CD4-positive, alpha-beta memory T cell (primary cell): ENCODE measurements at places on chromosomes 3 and 15. TPM values are rescaled to one million over a fixed set of nuclear protein-coding genes. Genes with fewer than 3 reads are reported as not detected.

GRCh38 chr15:91227766-91228165 is 127.7 kb downstream of the SV2B start:
- H3K4me1 ChIP-seq, result no peaks in the 10 kb centered on the region
- DNase-seq, result no peak
- no peaks in the 10 kb centered on the region for H3K36me3 ChIP-seq
- no peak overlapping the region for H3K27ac ChIP-seq

Gene PARP9
- 23.1 TPM for polyA plus RNA-seq

Gene NR1I2
- 0.40 TPM for polyA plus RNA-seq

DNA sequence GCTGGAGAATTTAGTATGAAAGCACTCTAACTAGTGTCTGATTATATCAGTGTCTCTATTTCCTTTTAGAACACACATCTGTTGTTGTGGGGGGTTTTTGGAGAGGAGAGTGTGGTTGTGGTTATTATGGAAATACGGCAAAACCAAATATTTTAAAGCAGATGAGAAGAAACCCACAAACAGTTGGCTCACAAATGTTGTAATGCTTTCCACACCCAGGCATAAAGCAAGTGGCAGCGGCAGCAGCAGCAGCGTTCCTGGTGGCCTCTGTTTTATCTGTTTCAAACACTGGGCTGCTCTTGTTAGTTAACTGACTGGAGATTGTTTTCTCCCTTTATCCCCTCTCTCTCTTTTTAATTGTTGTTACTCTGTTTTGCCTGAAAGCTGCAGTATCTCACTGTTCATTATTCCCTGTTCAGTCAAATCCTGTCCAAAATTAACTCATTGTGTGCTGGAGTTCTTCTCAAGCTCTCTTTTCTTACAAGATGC is 1045.5 kb upstream of the NR2F2 start:
- no peak overlapping the region for H3K4me3 ChIP-seq
- H3K4me1 ChIP-seq, result peaks cover 4% of the 10 kb centered on the region
- H3K27me3 ChIP-seq, result no peaks in the 10 kb centered on the region
- DNase-seq, result peak; percentile 3
- no peak overlapping the region for H3K27ac ChIP-seq

DNA sequence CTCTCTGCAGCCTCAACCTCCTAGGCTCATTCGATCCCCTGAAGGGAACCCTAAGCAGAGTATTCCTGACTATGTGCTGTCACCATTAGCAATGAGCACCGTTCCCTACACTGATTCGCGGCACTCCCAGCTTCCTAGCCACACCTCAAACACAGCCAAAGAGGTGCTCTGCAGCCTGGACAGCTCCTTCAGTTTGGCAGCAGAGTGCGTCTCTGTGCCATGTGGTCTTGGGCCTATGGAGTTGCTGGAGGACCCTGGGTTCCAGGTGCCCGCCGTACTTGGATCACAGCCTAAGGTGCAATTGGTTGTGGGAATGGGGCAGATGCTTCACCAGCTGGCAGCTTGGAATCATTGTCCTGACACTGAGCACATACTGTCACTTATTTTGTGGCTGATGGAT is 17.3 kb upstream of the IL12A start:
- no peak for DNase-seq
- no peaks in the 10 kb centered on the region for H3K36me3 ChIP-seq
- H3K4me1 ChIP-seq, result no peaks in the 10 kb centered on the region
- H3K27me3 ChIP-seq, result no peaks in the 10 kb centered on the region
- no peak overlapping the region for H3K27ac ChIP-seq

DNA sequence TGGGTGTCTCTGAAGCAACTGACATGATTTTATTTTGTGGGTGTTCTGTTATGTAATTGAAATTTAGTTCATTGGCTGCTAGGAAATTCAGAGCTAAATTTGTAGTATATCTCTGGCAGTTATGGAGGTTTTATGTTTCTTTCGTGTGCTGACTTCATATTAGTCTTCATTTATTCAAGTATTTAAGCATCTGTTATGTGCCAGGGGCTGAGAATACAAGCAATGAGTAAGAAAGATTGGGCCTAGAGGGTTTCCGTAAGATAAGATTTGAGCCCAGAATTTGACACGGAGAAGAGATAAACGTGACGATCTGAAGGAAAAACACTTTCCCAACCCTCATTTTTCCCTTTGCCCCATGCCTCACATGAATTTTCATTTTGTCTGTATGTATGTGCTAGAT is 75.2 kb upstream of the ACKR4 start:
- no peak overlapping the region for H3K27ac ChIP-seq
- no peak overlapping the region for H3K4me3 ChIP-seq
- no peaks in the 10 kb centered on the region for H3K4me1 ChIP-seq
- H3K36me3 ChIP-seq, result peaks cover 36% of the 10 kb centered on the region
- H3K27me3 ChIP-seq, result no peaks in the 10 kb centered on the region

GRCh38 chr3:100506355-100506754 is 13.9 kb downstream of the TMEM45A start:
- H3K4me3 ChIP-seq, result no peak overlapping the region
- no peaks in the 10 kb centered on the region for H3K4me1 ChIP-seq
- no peaks in the 10 kb centered on the region for H3K36me3 ChIP-seq
- H3K27me3 ChIP-seq, result no peaks in the 10 kb centered on the region
- DNase-seq, result no peak

Gene CKMT1A
- polyA plus RNA-seq, result not detected

- no peaks in the 10 kb centered on the region for H3K27me3 ChIP-seq
- no peaks in the 10 kb centered on the region for H3K36me3 ChIP-seq
- H3K4me3 ChIP-seq, result peak overlapping the region; percentile 89
- peaks cover 55% of the 10 kb centered on the region for H3K4me1 ChIP-seq
- peak overlapping the region; percentile 96 for H3K27ac ChIP-seq
- DNase-seq, result peak; percentile 33
Observed at GRCh38 chr3:41200669-41201021, 1.3 kb downstream of the CTNNB1 start.

Gene TNFSF10
- 107 TPM for polyA plus RNA-seq

Gene PRSS50
- polyA plus RNA-seq, result not detected

DNA sequence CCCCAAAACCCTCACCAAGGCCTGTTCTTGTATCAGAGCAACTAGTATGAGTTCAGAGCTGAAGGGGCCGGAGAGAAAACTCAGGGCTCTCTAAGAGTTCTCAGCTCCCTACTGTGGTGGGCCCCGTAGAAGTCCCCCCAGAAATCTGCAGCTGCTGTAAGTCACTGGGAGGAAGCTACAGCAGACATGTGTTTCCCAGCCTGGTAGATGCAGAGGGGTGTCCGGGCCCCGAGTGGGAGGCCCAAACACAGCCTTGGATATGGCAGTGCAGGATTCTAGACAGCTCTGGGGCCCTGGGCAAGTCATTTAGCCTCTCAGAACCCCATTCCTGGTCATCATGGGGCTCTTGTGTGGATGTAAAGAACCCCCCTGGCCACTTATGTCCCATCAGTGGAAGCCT is 39.2 kb upstream of the CSPG4 start:
- no peaks in the 10 kb centered on the region for H3K27me3 ChIP-seq
- DNase-seq, result no peak
- H3K36me3 ChIP-seq, result no peaks in the 10 kb centered on the region
- H3K27ac ChIP-seq, result no peak overlapping the region
- no peak overlapping the region for H3K4me3 ChIP-seq

Gene ILDR1
- polyA plus RNA-seq, result not detected

GRCh38 chr3:50164984-50165909 is 10.1 kb downstream of the SEMA3F start:
- H3K27ac ChIP-seq, result no peak overlapping the region
- no peaks in the 10 kb centered on the region for H3K36me3 ChIP-seq
- DNase-seq, result no peak
- H3K4me3 ChIP-seq, result no peak overlapping the region

DNA sequence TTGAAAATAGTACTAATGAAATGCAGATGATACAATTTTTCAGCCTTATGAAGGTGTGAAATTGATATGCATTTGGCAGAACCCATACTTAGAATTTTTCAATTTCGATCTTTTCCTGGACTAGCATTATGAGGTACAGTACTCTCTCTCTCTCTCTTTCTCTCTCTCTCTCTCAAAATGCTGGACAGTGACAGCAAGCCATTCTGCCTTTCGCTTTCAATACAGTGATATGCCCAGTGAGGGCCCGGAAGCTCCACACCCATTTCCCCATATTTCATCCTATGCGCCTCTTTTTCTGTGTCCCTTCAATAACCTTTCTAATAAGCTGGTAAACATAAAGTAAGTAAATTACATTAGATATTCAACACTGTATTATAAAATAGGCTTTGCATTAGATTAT is 595.0 kb upstream of the UBE2E2 start:
- H3K27ac ChIP-seq, result no peak overlapping the region
- no peak for DNase-seq
- no peak overlapping the region for H3K4me3 ChIP-seq

GRCh38 chr3:123129532-123129931 is 62.7 kb downstream of the PDIA5 start:
- no peak for DNase-seq
- peaks cover 5% of the 10 kb centered on the region for H3K36me3 ChIP-seq
- H3K27me3 ChIP-seq, result no peaks in the 10 kb centered on the region
- no peak overlapping the region for H3K27ac ChIP-seq

DNA sequence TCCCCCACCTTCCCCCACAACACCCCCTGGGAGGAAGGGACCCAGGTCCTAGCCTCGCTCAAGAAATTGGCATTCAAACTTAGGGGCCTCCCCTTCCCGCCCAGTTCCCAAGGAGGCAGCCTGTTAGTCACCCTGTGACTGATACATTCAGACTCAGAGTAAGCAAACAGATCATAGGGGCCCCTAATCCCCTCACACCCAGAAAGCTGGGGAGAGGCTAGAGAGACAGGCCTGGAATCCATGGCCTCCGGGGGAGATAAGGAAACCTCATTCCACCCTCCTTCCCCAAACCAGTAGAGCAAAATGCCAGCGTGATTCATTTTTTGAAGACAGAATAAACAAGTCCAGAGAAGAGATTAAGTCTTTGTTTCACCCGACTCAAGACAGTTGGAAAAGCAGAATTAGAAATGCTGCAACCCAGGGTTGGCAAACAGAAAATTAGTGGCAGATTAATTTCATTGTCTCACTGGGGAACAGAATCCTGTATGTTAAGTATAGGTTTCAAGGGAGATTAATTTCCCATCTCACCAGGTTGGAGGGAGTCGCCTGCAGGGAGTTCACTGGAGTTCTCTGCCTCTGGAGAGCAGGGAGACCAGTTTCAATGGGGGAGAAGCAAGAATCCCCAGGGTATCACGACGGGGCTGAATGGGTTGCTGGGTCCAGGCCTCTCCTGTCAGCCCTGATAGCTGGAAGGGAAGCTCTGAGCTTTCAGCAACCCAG is 268.3 kb downstream of the UACA start:
- peaks cover 61% of the 10 kb centered on the region for H3K4me1 ChIP-seq
- no peak overlapping the region for H3K27ac ChIP-seq
- no peak overlapping the region for H3K4me3 ChIP-seq
- no peaks in the 10 kb centered on the region for H3K36me3 ChIP-seq

GRCh38 chr3:46214751-46215352 is 6.7 kb upstream of the CCR1 start:
- no peaks in the 10 kb centered on the region for H3K27me3 ChIP-seq
- H3K36me3 ChIP-seq, result no peaks in the 10 kb centered on the region
- DNase-seq, result no peak
- peaks cover 22% of the 10 kb centered on the region for H3K4me1 ChIP-seq
- no peak overlapping the region for H3K4me3 ChIP-seq
- H3K27ac ChIP-seq, result no peak overlapping the region

DNA sequence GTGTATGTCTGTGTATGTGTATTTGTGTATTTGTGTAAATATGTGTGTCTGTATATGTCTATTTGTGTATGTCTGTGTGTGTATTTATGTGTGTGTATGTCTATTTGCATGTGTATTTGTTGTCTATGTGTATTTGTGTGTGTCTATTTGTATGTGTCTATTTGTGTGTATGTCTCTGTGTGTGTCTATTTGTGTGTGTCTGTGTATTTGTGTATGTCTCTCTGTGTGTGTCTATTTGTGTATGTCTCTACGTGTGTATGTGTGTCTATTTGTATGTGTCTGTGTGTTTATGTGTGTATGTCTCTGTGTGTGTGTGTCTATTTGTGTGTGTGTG is 30.4 kb downstream of the PTH1R start:
- H3K27me3 ChIP-seq, result no peaks in the 10 kb centered on the region
- peaks cover 13% of the 10 kb centered on the region for H3K4me1 ChIP-seq
- no peak overlapping the region for H3K4me3 ChIP-seq
- no peaks in the 10 kb centered on the region for H3K36me3 ChIP-seq
- DNase-seq, result no peak

DNA sequence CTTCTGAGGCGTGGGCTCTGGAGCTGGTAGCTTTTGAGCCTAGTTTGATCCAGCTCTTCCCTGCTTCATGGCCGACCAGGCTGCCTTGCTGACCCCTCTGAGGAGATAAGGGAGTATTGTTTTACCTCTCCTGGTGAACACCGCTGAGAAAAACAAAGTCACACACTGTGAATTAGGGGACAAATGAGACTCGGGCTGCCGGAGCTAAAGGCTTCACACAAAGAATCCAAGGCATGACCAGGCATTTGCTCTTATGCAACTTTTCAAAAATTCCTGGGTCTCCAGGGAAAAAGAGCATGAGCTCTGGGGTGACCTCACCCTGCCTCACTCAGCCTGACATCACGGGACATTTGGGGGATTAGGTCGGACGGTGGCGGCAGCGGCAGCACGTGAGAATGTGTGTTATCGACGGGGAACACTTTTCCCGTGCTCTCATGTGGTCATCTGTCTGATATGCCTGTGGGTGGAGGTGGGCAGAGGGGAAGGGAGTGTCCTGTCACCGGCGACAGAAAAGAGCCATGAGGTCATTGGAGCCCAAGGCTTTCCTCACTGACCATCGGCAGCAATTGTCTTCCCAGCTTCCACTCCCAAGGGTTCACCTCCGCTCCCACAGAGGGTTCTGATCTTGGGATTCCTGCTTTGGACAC is 61.0 kb downstream of the TMEM44 start:
- H3K4me3 ChIP-seq, result no peak overlapping the region
- H3K36me3 ChIP-seq, result no peaks in the 10 kb centered on the region
- H3K27ac ChIP-seq, result no peak overlapping the region
- H3K27me3 ChIP-seq, result no peaks in the 10 kb centered on the region

- no peaks in the 10 kb centered on the region for H3K4me1 ChIP-seq
- H3K27ac ChIP-seq, result no peak overlapping the region
- no peaks in the 10 kb centered on the region for H3K36me3 ChIP-seq
Observed at GRCh38 chr15:74240897-74241614, 4.9 kb downstream of the CCDC33 start.

DNA sequence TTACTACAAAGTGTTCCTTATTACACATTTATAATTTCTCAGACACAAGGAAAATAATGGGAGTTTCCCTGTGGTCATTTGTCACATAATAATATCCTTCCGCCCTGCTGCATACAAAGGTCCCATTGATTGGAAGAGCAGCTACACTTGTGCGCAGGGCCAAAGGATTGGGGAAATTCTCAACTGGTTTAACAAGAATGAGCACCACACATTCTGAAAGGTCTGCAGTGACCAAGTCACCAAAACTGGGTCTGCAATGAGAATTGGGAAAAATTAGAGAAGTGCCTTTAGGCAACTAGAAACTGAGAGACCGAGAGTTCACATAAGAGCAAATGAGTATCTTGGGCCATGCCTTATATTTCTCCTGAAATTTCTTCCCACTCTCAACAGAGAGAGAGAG is 98.2 kb upstream of the NR2F2 start:
- no peak for DNase-seq
- H3K4me1 ChIP-seq, result no peaks in the 10 kb centered on the region
- no peak overlapping the region for H3K27ac ChIP-seq
- H3K36me3 ChIP-seq, result no peaks in the 10 kb centered on the region
- no peak overlapping the region for H3K4me3 ChIP-seq

- H3K4me3 ChIP-seq, result peak overlapping the region; percentile 96
- H3K27me3 ChIP-seq, result no peaks in the 10 kb centered on the region
- peak overlapping the region; percentile 93 for H3K27ac ChIP-seq
- peaks cover 10% of the 10 kb centered on the region for H3K36me3 ChIP-seq
Observed at GRCh38 chr3:48919215-48920138, 835 bp downstream of the ARIH2 start.

- H3K4me1 ChIP-seq, result no peaks in the 10 kb centered on the region
- H3K36me3 ChIP-seq, result no peaks in the 10 kb centered on the region
- no peak for DNase-seq
- H3K27ac ChIP-seq, result no peak overlapping the region
- H3K27me3 ChIP-seq, result no peaks in the 10 kb centered on the region
Observed at GRCh38 chr3:42099020-42099765, 8.0 kb downstream of the TRAK1 start.
